Hippocampal formation (tissue), 2 donors: ENCODE measurements at places on chromosomes 6 and 20.
A peak's percentile ranks its signal among the peaks of the same experiment; 100 is the strongest.

- no peak for DNase-seq
These were observed 31.6 kb downstream of the MYLK4 start for GRCh38 chr6:2719093-2719455.

- DNase-seq = no peak
These were observed 54.4 kb downstream of the ADNP start for GRCh38 chr20:50876816-50877215.

DNA sequence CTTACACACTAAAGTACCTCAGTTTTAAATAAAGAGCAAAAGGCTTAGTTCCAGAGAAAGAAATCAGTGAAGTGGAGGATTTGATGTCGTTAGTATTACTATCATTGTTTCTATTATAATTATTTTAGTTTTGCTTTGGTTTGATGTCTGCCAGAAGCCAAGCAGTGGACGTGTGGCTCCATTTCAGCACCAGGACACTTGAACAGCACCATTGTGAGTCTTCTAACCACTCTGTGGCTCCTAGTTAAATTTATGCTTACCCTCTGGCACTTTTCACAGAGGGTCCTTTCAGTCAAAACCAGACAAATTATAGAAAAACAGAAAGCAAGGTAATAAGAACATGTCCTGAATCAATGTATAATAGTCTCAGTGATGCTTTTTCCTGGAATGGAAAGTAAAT, 3.4 kb downstream of the COL9A1 start:
- DNase-seq = no peak

DNA sequence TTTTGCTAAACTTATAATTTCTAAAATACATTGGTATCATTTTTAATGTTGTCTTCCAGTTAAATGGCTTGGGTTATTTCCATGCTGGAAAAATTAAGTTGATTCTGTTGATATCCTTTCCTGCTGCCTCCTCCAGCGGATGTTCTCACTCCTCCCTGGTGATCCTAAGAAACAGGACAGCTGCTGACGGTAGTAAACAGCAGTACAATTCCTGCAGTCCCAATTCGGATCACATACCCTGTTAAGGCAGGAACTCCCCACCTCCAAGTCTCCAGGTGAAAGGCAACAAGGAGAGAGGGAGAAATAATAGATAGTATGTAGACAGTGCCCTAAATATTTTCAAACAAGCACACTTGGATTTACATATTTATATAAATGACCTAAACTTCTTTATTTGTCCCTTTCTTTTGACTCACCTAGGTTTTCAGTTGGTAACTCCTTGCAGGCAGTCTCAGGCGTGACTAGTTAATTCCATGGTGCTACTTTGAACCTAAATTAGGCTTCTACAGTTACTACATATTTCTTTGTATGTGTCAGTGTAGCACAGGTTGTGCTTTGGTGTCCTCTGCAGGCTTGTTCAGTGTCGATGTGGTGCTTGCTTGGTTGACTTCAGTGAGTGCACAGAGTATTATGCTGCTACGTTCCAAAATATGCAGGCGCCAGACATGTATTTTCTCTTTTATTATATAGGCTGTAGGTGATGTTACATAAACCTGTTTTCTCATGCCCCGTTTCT, 126.0 kb downstream of the ADGRB3 start:
- DNase-seq = peak; percentile 41

GRCh38 chr20:59103573-59103972, 60.0 kb upstream of the ZNF831 start:
- no peak for DNase-seq

GRCh38 chr6:148885136-148885865, 138.5 kb downstream of the UST start:
- no peak for DNase-seq

DNA sequence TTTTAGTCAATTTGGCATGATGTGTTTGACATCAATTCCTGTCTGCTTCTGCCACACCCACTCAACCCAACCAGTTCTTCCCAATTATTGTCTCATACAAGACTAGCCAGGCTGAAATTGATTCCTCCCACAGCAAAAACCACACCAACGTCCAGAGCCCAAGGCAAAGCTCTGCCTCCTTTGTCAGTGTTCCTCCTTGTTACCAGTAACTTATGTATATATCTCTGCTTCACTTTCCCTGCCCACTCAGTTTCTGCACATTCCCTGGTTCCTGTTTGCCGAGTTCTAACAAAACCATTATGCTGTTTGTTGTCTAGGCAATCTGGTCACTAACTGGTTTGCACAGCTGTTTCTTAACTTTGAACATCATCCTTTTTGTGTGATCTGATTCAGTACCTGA, 547.9 kb upstream of the PTCHD4 start:
- DNase-seq = no peak

DNA sequence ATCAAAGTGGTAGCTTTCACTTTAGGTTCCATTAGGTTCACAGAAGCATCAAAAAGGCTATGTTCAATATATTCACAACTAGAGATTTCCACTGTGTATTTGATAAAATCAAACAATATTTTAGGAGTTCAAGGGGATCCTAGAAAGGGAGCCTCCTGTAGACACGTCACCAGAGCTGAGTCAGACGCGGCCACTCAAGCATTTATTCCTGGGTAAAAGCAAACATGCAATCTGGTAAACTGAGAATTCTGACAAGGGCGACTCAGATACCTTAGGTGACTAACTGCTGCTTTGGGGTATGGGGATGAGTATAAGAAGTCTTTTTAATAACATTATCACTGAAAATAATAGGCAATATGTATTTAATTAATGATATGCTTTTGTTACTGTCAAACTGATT, 118.7 kb upstream of the HMGN3 start:
- DNase-seq = no peak

DNA sequence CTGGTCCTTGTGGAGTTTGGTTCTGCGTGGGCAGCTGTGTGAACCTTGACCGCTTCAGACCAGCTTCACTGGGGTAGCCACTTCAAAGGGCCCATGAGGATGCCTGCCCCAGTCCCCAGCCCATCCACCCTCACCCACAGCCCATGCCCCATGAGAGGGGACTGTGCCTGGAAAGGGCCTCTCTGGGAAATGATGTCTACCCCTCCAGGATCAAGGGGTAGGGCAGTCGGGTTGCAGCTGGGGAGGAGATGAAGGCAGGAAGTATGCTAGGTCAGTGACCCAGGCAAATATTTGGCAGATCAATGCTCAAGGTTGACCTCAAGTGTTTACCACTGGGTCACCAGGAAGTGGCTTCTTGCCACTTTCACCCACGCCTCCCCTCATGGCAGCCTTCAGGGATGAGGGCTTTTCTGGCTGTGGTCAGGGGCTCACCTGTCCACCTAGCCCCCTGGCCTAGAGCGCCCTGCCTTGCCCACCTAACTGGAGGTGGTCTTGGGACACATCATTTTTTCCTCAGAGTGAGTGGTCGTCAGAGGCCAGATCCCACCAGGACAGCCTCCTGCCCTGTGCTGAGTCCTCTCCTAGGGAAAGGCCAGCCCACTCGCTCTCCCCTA, 109.5 kb downstream of the SNX5 start:
- no peak for DNase-seq

GRCh38 chr20:54122681-54123586, 50.9 kb downstream of the CYP24A1 start:
- no peak for DNase-seq

- DNase-seq = no peak
These were observed 6.2 kb downstream of the TRIM38 start for GRCh38 chr6:25968769-25969168.

- DNase-seq = no peak
These were observed 163.2 kb upstream of the BTBD3 start for GRCh38 chr20:11754451-11754850.

DNA sequence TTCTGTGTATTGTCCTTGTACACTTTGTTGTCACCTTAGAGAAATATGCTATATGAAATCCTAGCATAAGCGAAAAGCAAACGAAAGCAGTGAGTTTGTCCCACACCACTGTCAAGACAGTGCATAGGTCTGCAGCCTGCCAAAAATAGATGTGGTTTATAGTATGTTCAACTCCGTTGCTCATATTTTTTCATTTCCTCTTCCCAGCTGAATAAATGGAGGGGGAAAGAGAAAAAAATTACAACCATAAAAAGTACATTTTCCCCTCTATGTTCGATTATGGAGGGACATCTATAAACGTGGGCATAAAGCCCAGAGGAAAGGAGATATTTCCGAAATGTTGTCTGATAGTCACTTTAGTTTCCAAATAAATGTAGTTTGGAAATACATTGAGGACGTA, 25.8 kb downstream of the PRL start:
- no peak for DNase-seq

- no peak for DNase-seq
These were observed 322.9 kb upstream of the TFAP2D start for GRCh38 chr6:50390416-50390815.

- DNase-seq = no peak
These were observed 233.7 kb downstream of the DLL1 start for GRCh38 chr6:170057034-170057734.

DNA sequence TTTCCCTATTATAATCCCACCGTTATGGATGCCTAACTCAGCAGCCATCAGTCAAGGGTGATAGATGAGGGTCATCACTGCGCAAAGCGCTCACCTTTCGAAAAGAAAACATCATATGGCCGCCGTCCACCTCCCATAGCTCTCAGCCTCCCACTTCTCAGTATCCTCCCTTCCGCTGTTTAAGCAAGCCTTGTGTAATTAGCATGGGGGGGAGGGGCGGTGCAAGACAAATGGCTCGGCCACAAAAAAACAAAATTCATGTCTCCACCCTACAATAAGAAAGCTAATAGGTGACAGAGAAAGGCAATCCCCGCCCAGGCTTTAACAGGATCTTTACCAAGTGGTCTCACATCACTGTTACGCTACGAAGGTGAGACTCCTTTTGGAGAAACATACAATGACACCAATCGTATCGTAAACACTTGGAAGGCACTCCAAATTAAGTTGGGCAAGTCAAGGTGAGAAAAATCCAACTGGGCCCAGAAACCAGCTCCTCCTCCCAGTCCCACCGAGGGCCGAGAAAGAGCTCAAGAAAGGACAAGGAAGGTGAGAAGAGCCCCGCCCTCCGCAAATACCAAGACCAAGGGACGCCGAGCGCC, 645 bp downstream of the DDX39B start:
- no peak for DNase-seq

GRCh38 chr6:159450815-159451465, 242.1 kb downstream of the SOD2 start:
- DNase-seq = no peak

DNA sequence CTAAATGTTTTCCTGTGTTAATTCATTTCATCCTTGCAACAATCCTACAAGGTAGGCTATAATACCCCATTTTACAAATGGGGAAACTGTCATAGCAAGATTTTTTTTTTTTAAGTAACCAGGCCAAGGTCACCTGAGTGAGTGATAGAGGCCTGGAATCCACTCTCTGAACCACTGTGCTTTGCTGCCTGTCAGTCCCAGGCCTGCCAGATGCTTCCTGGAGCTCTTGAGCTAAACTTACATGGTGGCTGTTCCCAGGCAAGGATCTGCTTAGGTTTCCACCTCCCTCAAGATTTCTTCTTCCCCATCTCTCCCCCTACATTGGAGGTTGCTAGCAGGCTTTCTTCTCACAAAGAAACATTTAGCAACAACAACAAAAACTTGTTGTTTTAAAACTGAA, 32.7 kb upstream of the RNF8 start:
- no peak for DNase-seq

DNA sequence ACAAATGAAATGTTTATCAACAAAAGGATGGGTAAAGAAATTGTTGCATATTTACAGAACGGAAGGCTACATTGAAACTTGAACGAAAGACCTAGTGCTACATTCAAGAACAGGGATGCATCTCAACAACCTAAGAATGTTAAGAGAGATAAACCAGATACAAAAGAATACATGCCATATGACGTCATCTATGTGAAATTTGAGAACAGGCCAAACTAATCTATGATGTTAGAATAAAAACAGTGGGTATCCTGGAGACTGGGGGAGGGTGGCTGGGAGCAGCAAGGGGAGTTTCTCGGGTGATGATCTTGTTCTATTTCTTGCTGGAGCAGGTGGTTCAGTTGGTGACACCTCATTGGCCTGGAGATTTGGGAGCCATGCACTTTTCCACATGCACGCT, 81.5 kb downstream of the SULF2 start:
- DNase-seq = no peak

DNA sequence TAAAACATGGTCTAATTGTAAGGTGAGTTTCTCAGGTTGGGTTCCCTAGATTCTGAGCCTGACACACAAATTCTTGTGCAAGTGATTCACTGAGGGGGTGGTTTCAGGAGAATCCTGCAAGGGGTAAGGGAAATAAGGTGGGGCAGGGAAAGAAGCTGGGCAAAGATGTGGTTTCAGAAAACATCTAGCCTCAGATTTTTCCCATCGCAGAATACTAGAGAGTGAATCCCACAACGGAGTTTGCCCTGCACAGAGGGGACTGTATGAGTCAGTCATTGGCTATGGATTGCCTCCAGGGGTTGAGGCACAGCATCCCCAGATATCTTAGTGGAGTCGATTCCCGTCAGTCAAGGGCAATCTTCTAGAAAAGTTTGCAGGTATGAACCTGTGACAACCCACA, 65.2 kb downstream of the PRL start:
- DNase-seq = no peak

- no peak for DNase-seq
These were observed 105.2 kb downstream of the SMLR1 start for GRCh38 chr6:130932438-130932837.

DNA sequence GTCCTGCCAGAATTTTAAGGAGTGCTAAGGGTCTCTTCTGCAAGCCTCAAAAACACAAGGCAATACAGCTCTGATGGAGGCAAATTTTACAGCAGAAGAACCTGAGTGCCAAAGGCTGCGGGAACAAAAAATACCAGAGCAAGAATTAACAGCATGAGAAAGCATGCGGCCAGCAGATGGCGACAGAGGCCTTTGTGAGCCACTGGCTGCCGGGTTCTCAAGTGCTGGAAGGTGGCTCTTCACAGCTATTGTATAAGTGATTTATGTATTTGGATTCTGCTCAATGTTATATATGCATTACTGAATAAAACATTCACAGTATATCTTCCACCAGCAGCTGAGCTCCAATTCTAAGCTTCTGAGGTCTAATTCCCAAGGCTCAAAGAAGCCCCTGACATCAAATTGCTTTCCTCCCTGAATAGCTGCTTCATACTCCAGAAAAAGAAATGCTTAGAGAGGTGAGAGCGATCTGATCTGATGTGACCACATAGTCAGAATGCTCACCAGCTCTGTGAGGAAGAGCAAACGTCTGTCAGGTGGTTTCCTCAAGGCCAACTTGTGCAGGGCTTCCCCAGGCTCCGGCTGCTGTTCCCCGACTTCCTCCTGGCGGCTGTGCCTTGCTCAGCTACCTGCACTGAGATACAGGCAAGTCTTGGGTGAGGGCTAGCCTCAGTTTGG, 58.6 kb downstream of the PPP1R3G start:
- peak; percentile 88 for DNase-seq
